ENCODE measurements at places on chromosomes 1 and 21.

- peak; percentile 99 for DNase-seq
These were observed 3.9 kb upstream of the CD1C start for GRCh38 chr1:158285756-158286241.

GRCh38 chr1:189805735-189806134 lies 671.9 kb downstream of the BRINP3 start:
- no peak for DNase-seq

GRCh38 chr1:55064071-55064581 lies 24.8 kb downstream of the PCSK9 start:
- DNase-seq, result no peak

DNA sequence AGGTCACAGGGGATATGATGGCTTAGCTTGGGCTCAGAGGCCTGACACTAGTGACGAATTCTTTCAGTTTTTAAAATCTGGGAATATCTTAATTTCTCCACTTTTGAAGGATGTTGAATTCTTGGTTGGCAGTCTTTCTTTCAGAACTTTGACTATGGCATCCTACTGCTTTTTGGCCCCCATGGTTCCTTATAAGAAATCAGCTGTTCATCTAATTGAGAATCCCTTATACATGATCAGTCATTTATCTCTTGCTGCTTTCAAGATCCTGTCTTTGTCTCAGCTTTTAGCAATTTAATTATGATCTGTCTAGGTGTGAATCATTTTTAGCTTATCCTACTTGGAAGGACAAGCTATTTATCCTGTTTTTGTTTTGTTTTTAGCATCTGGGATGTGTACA lies 31.2 kb upstream of the F3 start:
- no peak for DNase-seq

GRCh38 chr1:85444381-85444780 lies 20.6 kb downstream of the DDAH1 start:
- no peak for DNase-seq

DNA sequence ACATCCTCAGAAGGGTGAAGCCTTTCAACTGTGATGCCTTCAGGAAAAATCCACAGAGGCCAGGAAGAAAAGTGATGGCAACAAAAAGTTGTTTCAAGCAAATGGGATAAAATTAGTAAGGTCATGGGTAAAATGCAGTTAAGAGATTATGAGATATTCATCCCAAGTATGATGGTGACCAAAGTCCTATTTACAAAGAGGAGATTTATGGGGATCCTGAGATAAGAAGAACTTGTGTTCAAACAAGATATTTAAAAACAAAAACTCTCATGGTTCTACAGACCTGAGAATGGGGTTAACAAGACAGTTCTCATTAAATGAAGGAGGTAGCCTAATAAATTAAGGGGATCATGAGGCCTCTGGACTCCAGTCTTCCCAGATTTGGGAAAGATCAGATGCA lies 184.4 kb downstream of the FCRL5 start:
- no peak for DNase-seq

DNA sequence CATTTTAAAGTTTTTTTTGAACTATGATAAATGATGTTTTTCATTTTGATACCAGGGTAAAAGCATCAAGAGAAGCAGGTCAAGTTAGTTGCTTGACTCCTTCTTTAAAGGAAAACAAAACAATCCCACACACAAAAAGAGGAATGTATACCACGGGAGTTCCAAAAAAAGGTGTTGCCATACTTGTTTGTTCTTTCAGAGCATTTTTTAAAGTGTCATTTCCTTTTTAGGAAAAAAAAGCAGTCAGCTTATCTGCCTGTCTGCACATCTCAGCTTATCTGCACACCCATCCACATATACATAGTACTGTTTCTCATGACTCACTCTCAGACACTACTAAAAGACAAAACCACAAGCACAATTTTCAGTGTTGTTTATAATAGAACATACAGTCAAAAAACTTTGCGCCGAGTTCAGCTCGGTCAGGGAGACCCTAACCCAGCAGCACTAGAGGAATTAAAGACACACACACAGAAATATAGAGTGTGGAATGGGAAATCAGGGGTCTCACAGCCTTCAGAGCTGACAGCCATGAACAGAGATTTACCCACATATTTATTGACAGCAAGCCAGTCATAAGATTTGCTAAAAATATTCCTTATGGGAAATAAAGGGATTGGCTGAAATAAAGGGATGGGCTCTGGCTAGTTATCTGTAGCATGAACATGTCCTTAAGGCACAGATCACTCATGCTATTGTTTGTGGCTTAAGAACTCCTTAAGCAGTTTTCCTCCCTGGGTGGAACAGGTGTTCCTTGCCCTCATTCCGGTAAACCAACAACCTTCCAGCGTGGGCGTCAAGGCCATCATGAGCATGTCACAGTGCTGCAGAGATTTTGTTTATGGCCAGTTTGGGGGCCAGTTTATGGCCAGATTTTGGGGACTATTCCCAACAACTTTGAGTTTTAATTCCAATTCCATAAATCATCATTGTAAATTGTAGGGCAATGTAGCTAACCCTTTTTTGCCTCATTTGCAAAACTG lies 11.4 kb upstream of the MNDA start:
- DNase-seq, result peak; percentile 47

DNA sequence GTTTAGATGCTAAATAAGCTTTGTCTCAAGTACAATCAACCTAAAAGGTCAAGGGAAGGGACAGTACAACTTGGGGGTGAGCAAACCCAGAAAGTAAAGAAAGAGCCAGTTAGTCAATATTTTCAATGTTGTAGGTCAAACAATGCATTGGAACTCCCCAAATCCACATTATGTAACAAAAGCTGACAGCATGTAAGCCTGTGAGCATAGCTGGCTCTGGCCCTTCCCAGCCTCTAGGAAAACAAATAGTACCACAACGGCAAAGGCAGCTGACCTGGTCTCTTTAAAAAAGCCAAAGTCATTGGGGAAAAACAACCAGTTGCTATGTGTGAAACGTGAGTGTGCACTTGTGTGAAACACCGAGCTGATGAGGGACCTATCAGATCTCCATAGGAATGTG lies 3.4 kb downstream of the CBR1 start:
- DNase-seq, result no peak

- peak; percentile 42 for DNase-seq
These were observed 80.6 kb downstream of the GON4L start for GRCh38 chr1:155776414-155776813.

- no peak for DNase-seq
These were observed 191.7 kb upstream of the CAMK1G start for GRCh38 chr1:209391792-209392191.

GRCh38 chr1:24186993-24187790 lies at the start of gene IFNLR1:
Gene IFNLR1, minus strand, starts transcription at chr1:24187289. Its CDS starts 41 bp downstream, at chr1:24187248.
- DNase-seq, result peak; percentile 43

- no peak for DNase-seq
These were observed 22.4 kb upstream of the HMGB4 start for GRCh38 chr1:33841494-33841893.

DNA sequence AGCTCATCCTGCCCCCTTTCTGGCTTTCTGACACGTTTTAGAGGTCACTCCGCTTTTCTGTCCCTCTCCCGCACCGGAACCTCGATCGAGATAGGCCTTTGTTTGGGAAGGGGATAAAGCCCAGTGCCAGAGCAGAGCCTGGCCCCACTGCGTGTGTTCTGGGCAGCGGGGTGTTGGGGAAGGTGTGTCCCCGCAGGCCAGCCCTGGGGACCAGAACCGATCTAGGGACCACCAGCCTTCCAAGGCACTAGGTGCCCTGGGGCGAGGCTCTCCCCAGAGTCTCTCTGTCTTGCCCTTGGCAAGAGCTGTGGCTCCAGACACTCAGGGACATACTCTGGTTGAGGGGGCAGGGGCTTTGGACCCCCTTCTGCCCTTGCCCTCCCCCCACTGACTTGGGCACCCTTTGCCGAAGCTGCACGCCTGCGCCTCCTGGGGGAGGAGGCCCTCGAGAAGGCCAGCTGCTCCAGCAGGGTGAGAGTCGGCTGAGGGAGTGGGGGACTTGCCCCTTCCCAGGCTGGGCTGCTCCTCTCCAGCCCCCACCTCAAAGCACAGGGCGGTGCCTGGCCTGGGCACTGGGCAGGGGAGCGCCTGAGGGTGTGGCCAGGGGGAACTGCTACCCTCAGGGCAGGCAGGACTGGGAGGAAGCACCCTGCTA lies 16.4 kb downstream of the PRXL2B start:
- DNase-seq, result no peak

DNA sequence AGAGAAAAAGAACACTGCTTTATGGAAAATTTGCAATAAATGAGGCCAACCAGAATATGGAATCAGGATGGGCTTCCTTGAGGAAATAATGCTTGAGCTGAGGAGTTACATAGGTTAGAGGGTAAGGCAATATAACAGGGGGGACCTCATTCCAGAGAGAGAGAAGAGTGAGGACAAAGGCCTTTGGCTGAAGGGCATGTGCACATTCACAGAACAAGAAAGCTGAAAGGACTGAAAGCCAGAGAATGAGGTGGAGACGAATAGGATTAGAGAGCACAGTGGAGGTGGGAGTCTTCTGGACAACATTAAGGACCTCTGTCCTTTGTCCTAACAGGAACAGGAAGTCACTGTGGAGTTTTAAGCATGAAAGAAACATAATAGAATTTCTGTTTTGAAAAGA lies 60.7 kb upstream of the MROH9 start:
- no peak for DNase-seq

DNA sequence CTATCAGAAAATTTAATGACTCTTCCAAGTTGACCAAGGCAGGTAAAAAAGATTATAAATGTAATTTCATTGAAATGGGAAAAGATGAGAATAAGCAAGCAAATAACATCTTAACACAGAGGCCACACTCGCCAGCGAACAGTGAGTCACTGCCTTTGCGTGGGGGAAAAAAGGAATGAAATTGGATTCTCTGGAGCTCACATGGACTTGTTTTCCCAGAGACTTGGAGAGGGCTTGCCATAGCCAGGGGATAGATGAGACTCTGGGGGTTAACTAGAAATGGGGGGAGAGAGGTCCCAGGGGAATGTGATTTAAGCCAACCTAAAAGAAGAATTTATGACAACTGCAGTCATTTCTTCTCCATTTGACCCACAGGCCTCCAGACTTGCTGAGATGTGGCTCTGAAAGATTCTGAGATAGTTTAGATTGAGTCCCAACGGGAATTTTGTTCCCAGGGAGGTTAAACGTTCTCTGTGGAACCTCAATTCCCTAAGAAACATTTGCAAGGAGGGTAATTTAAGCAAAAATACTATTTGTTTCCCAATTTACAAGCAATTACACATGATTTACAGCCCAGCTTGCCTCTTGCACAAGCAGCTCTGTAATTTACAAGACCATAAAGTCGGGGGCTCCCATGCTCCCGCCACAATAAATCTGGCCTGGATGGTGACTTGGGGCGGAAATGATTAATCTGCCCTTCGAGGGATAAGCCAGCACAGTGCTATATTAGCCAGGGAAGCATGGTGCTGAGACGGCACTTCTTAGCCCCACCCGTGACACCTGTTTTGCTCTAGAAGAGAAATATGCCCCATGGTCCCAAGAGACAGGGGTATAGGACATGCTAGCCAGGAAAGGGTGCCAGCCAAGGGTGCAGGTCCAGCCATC lies 68.8 kb downstream of the GRIK3 start:
- no peak for DNase-seq

DNA sequence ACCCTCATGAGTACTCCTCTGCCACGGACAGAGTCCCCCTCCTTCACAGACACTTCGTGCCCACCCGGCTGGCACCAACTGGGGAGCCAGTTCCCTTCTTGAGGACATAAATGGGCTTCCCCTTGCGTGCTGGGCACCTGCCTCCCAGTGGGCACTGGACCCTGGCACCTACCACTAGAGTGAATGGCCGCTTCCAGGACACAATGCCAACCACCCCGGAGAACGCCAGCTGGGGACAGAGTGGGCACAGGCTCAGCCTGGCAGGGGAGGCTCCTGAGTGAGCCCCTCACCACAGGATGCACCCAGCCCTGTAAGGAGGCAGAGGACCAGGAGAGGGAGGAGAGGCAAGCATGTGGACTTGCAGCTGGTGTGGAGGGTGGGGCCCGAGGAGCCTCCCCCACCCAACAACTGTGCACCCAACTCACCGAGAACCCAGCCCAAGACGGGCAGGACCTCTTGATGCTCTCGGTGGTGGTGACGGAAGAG lies 1.0 kb downstream of the ENTREP3 start:
- no peak for DNase-seq
